ENCODE measurements at places on chromosomes 7 and 10. TPM values are rescaled to one million over a fixed set of nuclear protein-coding genes. Genes with fewer than 3 reads are reported as not detected.

ADAM8 gene
- polyA plus RNA-seq: 2.9 TPM

CCDC3 gene
- polyA plus RNA-seq: 16.8 TPM

STRIP2 gene
- 5.3 TPM for polyA plus RNA-seq

ZNF138 gene
- polyA plus RNA-seq: 14.3 TPM

FAM25C gene
- not detected for polyA plus RNA-seq

BLNK gene
- polyA plus RNA-seq: 1.8 TPM

PLXNA4 gene
- polyA plus RNA-seq: 3.5 TPM

UTF1 gene
- polyA plus RNA-seq: not detected

DRGX gene
- polyA plus RNA-seq: 0.10 TPM

SAMD8 gene
- polyA plus RNA-seq: 14.0 TPM

ZNF394 gene
- polyA plus RNA-seq: 11.0 TPM

GRCh38 chr10:102652170-102652916, 8.1 kb downstream of the TRIM8 start:
- no peak for DNase-seq

GRCh38 chr10:106560925-106561640, 603.4 kb downstream of the SORCS1 start:
- DNase-seq: no peak

GRCh38 chr10:73209705-73210104, 37.4 kb downstream of the DNAJC9 start:
- no peak for DNase-seq

- DNase-seq: no peak
These were observed 35.3 kb downstream of the CREM start for GRCh38 chr10:35161906-35162305.

DNA sequence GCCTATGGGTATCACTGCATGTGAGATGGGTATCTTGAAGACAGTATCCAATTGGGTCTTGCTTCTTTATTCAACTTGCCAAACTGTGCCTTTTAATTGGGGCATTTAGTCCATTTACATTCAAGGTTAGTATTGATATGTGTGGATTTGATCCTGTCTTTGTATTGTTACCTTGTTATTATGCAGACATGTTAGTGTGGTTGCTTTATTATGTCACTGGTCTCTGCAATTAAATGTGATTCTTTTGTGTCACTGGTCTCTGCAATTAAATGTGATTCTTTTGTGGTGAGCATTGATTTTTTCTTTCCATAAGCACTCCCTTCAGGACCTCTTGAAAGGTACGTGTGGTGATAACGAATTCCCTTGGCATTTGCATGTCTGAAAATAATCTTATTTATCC, 357.8 kb upstream of the STEAP1 start:
- no peak for DNase-seq

DNA sequence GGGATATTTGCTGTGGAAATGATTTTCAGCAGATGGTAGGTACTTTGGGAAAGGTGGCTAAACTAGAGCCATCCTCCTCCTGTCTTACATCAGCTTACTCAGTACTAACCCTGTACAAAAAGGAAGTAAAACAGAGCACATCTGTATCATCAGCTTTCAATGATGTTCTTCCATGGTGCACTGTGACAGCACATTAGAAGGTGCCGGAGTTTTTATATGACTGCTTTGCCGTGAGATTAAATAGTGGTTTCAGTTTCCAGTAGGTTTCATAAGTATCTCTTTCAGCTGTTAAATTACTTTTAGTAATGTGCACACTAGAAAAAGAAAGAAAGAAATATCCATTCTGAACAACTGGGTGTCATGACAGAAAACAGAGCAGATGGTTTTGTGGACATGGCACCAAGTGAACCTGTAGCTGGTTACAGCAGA, 86.5 kb downstream of the ARID5B start:
- no peak for DNase-seq

DNA sequence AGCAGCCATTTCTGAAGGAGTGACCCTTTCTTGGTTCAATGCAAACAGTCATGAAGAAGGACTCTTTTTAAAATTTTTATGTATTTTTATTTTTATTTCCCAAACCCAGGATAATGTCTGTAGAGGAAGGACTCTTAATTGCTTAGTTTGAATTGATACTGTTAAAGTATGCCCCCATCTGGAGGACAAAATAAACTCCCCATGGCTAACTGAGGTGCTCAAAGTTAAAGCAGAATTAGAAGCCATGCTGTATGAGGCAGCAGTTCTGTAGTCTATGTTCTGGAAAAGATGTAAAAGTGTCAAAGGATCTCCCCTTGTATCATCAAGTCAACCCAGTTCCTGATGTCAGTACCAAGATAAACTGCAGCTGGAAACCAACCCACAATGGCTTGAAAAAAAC, 617.9 kb upstream of the GRM3 start:
- no peak for DNase-seq

DNA sequence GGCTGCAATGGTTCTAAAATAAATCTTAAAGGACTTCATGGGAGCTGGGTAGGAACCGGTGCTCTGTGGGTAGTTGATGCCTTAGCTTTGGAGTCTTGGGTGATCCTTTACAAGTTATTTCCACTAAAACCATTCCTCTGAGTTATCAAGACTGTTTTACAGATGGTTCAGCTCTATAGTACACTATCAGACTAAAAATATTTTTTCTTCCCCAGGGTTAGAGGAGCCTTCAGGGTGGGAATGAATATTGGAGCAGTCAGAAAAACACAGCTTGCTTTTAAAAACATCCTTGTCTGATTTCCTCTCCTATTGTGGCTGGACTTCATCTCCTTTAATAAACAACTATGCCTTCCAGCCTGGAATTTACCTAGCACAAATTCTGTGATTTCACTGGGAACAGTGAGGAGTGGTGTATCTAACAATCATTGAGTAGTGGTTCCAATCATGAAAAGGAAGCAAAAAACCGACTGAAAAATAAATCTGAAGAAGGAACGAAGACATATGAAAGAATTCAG, 102.6 kb upstream of the AFAP1L2 start:
- no peak for DNase-seq

GRCh38 chr10:6072215-6072934, 10.2 kb upstream of the IL2RA start:
- DNase-seq: no peak

DNA sequence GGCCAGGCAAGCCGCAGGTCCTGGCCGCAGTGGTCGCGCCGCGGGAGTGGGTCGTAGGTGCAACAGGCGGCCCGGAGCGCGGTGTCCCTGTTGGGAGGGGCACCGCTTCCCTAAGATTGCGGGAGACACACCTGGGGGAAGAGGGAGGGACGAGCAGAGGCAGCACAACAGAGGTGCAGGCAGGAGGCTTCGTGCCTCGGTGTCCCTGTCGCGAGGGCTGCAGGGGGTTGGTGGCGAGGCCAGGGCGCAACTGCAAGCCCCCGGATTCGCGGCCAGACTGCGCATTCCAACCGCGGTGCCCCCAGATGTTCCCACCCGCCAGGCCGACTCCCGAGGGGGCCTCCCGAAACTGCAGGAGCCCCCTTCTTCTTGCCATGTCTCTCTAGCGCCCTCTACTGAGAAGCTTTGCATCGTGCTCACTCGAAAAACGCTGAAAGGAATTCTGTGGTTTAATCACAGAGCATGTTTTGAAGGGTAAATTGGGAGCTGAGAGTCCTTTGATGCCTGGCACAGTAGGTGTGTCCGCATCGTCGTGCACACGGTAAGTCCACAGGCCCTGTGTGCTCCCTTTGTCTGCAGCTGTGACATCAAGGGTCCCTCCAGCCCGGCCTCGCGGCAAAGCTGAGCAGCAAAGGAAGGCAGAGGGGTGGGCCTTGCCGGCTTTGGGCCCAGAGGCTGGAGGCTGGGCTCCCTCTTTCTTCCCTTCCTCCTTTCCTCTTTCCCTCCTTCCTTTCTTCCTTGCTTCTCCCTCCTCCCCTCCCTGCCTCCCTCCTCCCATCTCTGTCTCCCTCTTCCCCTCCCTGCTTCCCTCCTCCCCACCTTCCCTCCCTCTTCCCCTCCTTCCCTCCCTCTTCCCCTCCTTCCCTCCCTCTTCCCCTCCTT, 6.2 kb upstream of the MBL2 start:
- peak; percentile 31 for DNase-seq

DNA sequence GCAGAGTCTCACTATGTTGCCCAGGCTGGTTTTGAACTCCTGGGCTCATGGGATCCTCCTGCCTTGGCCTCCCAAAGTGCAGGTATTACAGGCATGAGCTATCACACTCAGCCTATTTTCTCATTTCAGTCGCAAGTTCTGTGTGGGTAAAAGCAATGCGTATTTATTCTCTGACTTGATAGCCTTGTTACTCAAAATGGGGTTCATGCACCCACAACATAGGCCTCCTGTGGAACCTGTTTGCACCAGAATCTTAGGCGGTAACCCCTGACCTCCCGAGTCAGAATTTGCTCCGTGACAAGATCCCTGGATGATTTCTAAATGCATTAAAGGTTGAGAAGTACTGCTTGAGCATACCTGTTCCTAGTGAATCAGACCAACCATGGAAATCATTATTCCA, 7.3 kb downstream of the IL2RA start:
- DNase-seq: no peak

DNA sequence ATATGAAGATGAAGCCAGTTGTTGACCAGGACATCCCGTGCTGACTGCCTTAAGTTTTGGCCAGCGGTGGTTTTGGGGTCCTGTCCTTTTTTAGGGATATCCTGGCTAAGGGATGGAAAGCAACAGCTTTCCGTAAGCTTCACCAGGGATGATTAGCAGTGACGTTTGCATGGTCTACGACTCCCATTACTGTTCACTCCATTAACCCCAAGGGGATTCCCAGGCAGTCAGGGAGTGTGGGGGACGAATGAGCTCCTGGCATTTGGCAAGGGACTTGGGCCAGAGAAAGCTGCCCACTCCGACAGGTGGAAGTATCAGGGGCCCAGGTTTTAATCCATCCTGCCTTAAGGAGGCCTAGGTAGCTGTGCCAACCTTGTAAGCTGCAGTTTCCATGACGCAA, 66.8 kb downstream of the ITGB1 start:
- no peak for DNase-seq

GRCh38 chr7:16740623-16740953, 13.0 kb upstream of the TSPAN13 start:
- DNase-seq: no peak

- DNase-seq: no peak
These were observed 187.6 kb upstream of the ITGB1 start for GRCh38 chr10:33145451-33146188.

DNA sequence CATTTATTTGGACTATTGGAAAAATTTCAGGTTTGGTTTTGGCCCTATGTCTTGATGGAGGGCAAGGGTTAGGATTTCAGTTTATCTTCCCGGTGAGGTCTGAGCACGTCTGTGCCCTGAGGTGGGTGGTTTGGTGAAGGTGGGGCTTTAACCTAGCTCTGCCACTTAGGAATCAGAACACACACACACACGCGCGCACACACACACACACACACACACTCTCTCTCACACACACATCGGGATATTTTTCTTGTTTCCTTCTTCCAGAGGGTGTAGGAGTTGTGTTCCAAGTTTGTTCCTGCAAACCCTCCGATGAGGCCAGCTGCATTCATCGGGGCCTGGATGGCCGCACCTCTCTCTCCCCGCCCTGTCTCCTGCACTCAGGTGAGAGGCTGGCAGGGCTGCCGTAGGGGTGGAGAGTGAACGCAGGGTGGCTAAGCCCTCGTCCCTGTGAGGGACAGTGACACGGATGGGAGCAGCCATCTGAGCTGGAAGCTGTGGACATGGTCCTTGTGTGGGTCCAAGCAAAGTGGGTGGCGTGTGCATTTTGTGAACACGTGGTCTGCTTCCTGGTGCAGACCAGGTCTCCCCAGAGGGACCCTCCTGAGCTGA, 34.2 kb downstream of the CHST12 start:
- no peak for DNase-seq

GRCh38 chr7:27210441-27211083, 10.7 kb upstream of the HOXA13 start:
- no peak for DNase-seq

- no peak for DNase-seq
These were observed 77.3 kb downstream of the PARD3 start for GRCh38 chr10:34737772-34738169.

GRCh38 chr10:86182595-86182994, 184.0 kb downstream of the GRID1 start:
- DNase-seq: no peak

GRCh38 chr7:52168085-52168484, 851.5 kb upstream of the COBL start:
- DNase-seq: no peak

- DNase-seq: peak; percentile 51
These were observed 78.7 kb upstream of the ABI1 start for GRCh38 chr10:26939290-26939961.

- no peak for DNase-seq
These were observed 3.8 kb downstream of the NUDCD3 start for GRCh38 chr7:44486693-44487092.

DNA sequence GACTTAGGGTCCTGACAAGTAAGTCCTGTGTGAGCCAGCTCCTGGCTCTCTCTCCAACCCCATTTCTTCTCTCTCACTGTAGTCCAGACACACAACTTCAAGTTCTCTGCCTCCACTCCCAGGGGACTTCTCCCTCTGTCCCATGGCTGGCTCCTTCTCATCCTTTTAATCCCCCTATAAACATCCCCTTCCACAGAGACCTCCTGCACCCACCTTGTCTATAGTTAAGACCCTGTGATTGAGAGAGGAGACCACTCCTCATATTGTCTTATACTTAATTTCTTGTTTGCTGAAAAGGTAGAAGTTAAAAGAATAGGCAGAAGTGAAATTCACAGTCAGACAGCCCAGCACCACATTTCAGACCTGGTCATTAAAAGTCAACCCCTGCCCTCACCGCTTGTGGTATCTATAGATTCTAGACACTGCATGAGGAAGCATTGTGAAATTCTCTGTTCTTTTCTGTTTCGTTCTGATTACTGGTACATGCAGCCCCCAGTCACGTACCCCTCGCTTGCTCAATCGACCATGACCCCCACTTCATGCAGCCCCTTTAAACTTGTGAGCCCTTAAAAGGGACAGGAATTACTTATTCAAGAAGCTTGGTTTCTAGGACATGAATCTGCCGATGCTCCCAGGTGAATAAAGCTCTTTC, 125.6 kb upstream of the FRMD4A start:
- no peak for DNase-seq

DNA sequence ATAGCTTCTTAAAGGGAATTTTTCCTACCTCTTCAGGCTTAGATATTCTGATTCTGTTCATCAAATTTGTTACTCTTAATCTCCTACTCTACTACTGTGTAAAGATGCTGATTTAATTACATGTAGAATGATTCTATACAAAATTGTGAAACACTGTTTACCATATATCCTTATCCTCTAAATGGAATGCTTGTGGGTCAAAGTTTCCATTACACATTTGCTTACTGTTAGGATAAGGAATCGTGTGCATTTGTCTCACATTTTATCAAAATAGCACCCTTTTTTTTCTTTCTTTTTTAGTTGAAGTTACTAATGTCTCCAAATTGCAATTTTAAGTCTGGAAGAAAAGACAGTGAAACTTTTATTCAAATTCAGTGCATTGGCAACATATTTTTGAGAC, 65.3 kb downstream of the TFEC start:
- DNase-seq: no peak

GRCh38 chr7:67813621-67814292, 817.1 kb downstream of the TYW1 start:
- DNase-seq: no peak
